Right atrium auricular region (tissue), 2 donors: ENCODE measurements at places on chromosomes 1 and 21. TPM values are rescaled to one million over a fixed set of nuclear protein-coding genes. Genes with fewer than 3 reads are reported as not detected.
A peak's percentile ranks its signal among the peaks of the same experiment; 100 is the strongest.

The C1QC gene
- 31.4 TPM for total RNA-seq

The NEXN gene
- 269 TPM for total RNA-seq

The NPPB gene
- 10,488 TPM for total RNA-seq

The KCNN3 gene
- total RNA-seq = 3.9 TPM

The VCAM1 gene
- total RNA-seq = 6.4 TPM

- no peak overlapping the region for H3K4me3 ChIP-seq
- DNase-seq = no peak
- H3K4me1 ChIP-seq = peaks cover 37% of the 10 kb centered on the region
- peak overlapping the region; percentile 90 for H3K27ac ChIP-seq
- H3K36me3 ChIP-seq = no peaks in the 10 kb centered on the region
- no peaks in the 10 kb centered on the region for H3K27me3 ChIP-seq
Measured at GRCh38 chr21:16377120-16377658, 647.4 kb downstream of the USP25 start.

- H3K4me3 ChIP-seq = no peak overlapping the region
- peaks cover under 1% of the 10 kb centered on the region for H3K4me1 ChIP-seq
- no peaks in the 10 kb centered on the region for H3K36me3 ChIP-seq
- H3K27me3 ChIP-seq = no peaks in the 10 kb centered on the region
- no peak for DNase-seq
Measured at GRCh38 chr1:178784131-178784536, 59.1 kb downstream of the RALGPS2 start.

DNA sequence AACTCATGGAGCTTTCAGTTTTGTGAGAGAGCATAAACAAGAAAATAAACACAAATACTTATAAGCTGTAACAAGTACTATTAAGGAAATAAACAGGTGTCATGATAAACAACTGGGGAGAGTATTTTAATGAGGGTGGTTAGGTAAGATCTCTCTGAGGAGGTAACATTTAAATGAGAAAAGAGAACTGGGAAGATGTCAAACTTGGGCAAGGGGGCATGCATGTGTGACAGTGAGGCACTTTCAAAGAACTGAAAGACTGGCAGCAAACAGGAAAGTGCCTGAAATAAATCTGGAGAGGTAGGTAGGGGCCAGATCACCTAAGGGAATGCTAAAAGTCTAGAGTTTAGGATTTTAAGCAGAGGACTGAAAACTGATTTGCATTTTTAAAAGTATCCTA, 37.8 kb downstream of the NSL1 start:
- H3K4me1 ChIP-seq = no peaks in the 10 kb centered on the region
- H3K27ac ChIP-seq = no peak overlapping the region
- no peaks in the 10 kb centered on the region for H3K36me3 ChIP-seq
- H3K4me3 ChIP-seq = no peak overlapping the region

- peaks cover 23% of the 10 kb centered on the region for H3K36me3 ChIP-seq
- peaks cover 79% of the 10 kb centered on the region for H3K4me1 ChIP-seq
- no peaks in the 10 kb centered on the region for H3K27me3 ChIP-seq
- peak within 1 kb of the TSS; percentile 48 for H3K4me3 ChIP-seq
Measured at GRCh38 chr1:161198897-161199431, at the start of gene ADAMTS4. ADAMTS4 (minus strand) TSS chr1:161199054; CDS start chr1:161198627, 427 bp downstream.

DNA sequence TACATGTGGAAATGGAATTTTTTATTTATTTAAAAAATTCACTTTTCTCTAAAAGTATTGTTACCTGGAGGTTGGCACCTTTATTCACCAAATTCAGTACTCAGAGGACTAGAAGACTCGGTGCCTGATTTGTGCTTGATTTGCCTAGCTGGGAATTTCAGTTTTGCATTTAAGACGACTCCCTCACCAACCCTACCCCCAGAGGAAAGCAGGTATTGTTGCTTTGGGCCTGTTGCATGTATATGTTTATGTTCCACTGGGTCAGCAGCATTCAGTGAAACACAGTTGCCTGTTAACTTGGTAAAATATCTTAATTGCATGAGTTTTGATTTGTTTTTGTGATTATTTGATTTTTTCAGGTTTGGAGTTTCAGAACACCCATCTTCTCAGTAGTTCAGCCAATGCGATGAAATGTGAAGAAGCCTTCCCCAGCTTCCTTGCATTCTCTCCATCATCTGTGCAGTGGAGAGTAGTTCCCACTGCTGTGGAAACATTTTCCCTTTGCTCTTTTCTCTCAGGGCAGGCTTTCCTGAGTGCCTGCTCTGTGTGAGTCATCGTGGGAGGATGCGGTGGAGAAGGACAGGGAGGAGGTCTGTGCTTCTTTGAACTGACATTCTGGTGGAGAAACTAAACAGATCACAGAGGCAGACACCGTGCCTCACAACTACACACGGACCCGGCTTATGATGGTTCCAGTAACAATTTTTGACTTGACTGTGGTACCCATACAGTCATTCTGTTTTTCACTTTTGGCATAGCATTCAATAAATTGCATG, 6.4 kb downstream of the ADARB1 start:
- no peaks in the 10 kb centered on the region for H3K36me3 ChIP-seq
- H3K27ac ChIP-seq = no peak overlapping the region
- H3K4me3 ChIP-seq = no peak overlapping the region
- no peak for DNase-seq
- no peaks in the 10 kb centered on the region for H3K27me3 ChIP-seq
